AG08395 (cell line): ENCODE measurements at places on chromosomes 12 and 14.

DNA sequence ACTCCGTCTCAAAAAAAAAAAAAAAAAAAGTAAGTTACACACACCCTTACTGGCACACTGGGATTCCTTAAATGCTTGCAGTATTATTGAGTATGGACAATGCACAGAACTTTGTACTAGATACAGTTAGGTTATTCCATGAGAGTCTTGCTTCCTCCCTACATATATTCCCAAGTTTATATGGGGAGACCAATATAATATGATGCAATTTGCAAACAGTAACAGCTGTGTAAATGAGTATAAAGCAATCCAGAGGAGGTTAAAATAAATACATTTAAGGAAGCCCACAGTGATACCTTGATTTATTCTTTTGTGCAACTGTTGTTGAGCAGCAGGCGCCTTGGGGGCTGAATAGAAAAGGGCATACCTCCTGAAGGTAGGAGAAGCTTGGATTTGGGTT is 26.6 kb downstream of the RASSF3 start:
- DNase-seq = no peak

GRCh38 chr12:115044073-115044472 is 360.1 kb upstream of the TBX3 start:
- DNase-seq = no peak

GRCh38 chr14:27026097-27026496 is 428.3 kb upstream of the NOVA1 start:
- DNase-seq = no peak

DNA sequence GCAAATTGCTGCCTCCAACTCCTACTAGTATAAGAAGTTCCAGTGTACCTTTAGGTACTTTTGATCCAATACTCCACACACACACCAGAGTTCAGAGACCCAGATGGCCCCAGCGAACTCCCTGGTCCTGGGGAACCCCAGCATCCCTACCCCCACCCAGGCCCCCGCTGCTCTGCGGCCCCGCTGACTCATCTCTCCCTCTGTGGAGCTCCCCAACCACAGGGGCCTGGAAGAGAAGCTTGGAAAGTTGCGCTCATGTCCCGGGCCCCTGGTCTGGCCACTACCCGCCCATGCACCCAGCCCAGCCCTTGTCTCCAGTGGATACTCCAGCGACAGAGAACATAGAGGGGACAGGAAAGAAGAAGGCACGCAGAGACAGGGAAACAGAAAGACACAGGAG is 4.2 kb upstream of the SP7 start:
- no peak for DNase-seq

DNA sequence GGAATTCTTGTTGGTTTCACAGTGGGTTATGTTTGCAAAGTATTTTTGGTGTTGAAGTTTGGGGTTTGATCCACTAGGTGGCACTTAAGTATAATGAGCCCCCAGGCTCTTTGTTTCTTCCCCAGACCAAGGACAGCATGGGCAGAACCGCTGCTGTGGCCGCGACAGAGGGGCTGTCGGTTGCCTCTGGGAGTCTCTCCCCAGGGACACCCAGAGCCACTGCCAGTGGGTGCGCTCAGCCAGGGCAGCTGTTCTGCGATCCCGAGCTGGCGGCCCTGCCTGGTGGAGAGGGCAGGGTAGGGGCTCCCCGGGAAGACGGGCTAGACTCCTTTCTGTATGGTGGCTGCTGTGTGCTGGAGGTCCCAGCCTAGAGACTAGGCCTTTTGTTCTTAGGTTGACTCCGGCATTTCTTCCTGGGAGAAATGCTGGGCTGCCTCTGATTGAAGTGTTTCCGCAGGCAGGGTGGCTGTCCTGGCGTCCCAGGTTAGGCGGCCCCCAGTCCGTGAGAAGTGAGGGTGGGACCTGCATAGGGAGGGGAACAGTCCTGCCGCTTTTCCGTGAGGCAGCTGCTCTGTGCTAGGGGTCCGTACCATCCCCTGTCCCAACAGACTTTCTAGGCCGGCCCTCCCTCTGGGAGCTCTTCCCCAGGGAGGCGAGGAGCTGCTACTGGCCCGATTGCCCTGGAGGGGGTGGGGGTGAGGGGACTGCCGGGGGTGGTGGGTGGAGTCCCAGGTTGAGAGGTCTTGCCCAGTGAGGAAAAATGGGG is 253.1 kb upstream of the PELI2 start:
- no peak for DNase-seq

DNA sequence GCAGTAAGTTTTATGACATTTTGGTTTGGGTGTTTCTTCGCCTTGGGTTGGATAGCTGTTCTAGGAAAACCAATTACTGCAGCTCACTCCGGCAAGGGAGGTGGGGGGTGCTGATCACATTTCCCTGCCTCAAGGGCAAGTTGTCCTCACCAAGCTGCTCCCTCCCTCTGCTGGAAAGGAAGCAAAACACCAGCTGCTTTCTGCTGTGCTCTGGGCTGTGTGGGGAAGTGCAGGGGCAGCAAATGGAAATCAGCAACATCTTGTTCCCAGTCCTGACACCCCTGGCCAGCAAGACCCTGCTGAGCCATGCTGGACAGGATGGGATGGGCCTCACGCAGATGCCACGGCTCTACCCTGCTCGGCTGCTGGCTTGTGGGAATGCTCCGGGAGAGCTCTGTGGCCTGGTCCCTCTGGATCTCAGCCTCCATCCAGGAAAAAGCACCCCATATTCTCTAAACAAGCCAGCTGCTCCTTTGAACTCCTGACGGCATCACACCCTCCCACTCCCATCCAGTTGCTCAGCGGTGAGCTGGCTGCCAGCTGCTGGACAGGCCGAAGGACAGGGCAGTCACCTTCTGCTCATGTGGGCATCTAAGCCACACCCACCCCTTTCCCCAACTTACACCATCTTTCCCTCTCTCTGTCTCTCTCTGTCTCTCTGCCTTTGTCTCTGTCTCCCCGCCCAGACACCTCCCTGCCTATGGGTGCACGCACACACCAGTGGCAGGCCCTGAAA is 52.4 kb upstream of the EIF5 start:
- DNase-seq = peak; percentile 82

- no peak for DNase-seq
These were observed 92.2 kb downstream of the DYRK2 start for GRCh38 chr12:67740711-67741110.

DNA sequence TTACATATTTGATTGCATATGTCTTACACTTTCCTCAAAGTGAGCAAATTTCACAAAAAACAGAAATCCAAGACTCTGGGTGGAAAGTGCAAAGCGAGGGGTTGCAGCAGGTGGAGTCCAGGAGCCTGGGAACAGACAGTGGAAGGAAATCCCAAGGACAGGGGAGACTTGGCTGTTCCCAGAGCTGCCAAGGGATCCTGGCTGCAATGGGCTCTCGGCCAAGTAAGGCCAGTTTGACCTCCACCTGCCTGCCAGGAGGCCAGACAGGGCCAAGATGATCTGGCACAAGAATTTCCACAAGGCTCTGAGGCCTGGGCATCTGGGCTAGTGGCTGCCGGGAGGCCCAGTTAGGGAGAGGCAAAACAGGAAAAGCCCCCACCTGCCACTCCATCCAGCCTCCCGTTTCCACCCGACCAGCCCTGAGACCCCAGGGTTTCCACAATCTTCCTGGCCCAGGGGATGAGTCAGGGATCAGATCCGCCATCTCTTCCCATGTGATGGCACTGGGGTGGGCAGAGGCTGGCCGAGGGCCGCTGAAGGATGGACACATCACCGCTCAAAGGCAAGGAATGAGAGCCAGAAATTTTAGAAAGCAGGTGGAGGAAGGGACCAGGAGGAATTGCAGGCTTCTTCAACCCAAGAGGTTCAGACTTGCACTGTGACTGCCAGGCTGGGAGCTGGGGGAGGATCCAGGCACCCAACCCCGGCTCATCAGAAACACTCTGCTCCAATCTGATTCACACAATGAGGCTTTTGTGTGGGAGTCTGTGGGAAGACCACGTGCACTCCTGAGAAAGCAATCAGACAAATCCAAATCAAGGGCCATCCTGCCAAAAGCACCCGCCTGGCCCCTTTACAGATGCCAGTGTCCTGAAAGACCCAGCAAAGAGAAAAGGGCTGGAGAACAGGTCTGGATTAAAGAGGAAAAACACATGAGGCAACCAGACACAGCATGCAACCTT is 16.3 kb downstream of the SCARB1 start:
- DNase-seq = no peak

- peak; percentile 60 for DNase-seq
These were observed 83.1 kb downstream of the ANO6 start for GRCh38 chr12:45298721-45299692.

DNA sequence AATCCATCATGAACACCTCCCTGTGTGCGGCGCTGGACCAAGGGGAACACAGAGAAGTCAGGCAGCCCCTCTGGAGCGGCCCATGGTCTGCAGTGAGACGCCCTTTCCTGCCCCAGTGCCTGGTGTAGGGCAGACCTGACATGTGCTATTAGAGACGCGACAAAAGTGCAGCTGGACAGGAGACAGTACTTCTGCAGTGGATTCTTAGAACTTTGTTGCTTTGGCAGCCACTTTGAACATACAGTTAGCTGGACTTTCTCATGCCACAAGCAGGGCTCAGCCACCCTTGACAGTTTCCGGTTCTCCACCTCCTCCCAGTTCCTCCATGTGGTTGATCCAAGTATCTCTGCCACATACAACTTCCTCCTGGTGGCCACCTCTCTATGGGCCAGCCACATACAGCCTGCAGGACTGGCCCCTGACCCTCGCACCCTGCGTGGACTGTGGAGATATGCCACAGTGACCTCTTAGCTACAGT is 45.9 kb downstream of the LGMN start:
- no peak for DNase-seq
